Stimulated activated CD4-positive, alpha-beta T cell treated with anti-CD3 and anti-CD28 coated beads, Interleukin-1b, Interleukin-23, amount 100 ng/mL, for 24 hours (primary cell): ENCODE measurements at places on chromosomes 4 and X.

DNA sequence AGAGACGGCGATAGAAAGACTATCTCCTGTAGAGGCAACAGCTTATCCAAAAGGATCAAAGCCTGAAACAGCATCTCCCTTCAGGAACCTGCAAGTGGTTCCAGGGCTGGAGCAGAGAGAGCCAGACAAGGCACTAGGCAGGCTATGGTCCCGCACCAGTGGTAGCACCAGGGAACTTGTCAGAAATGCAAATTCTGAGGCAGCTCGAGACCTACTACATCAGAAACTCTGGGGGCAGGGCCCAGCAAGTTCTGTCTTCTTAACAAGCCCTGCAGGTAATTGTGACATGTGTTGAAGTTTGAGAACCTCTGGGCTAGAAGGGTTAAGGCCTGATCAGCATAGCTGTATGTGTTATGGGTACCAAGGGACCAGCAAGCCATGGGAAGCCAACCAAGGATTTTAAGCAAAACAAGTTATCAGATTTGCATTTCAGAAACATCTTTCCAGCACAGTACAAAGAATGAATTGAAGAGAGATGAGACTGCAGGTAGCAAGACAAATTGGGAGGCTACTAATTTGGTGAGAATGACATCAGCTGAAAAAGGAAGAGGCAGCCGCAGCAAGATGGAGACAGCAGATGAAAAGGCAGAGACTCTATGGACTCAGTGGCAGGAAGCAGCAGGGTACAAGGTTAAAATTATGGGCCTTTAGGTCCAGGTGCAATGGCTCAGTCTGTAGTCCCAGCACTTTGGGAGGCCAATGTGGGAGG lies 139.7 kb downstream of the TSPAN5 start:
- no peak for DNase-seq

DNA sequence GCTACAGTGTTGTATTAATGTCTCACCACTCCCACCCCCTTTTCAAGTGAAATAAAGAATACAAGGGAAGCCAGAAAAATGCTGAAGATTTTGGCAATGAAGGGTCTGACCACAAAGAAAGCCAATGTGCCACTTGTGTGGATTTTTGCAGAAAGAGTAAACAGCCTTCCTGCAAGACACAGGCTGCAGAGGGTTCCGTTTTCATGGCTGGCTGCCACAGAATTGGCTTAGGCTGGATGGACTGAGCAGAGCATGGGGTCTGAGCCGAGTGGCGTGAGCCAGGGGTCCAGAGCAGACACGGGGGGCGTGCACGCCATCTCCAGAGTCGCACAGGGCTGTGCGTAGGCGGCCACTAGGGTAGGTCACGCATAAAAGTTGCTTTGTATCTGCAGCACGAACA lies 69.2 kb downstream of the MTNR1A start:
- DNase-seq, result no peak

GRCh38 chr4:110287130-110287529 lies 88.7 kb upstream of the ELOVL6 start:
- no peak for DNase-seq

DNA sequence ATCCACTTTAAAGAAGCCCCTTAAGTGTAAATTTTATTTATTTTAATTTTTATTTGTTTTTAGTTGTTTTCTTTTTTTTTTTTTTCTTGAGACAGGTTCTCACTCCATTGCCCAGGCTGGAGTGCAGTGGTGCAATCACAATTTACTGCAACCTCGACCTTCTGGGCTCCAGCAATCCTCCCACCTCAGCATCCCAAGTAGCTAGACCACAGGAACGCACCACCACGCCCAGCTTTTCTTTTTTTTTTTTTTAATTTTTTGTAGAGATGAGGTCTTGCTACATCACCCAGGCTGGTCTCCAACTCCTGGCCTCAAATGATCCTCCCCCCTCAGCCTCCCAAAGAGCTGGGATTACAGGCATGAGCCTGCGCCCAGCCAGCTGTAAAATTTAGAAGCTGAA lies 6.0 kb downstream of the SAT1 start:
- no peak for DNase-seq

- DNase-seq, result no peak
These were observed 11.0 kb downstream of the NEIL3 start for GRCh38 chr4:177320721-177321120.

DNA sequence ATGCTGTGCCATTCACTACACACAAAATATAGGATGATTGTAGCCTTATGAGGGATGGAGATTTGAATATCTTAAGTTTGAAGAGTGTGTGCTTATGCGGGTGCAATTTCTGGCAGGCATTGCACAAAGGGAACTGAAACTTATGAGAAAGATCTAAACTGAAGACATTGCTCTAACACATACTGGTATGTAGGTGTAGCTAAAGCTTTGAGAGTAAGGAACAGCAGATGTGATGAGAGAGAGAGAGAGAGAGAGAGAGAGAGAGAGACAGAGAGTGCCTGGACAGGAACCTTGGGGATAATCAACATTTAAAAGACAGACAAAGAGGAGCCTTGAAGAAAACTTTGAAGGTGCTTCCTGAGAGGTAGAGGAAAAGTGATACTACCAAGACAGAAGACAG lies 379.7 kb downstream of the SPRY1 start:
- DNase-seq, result no peak

DNA sequence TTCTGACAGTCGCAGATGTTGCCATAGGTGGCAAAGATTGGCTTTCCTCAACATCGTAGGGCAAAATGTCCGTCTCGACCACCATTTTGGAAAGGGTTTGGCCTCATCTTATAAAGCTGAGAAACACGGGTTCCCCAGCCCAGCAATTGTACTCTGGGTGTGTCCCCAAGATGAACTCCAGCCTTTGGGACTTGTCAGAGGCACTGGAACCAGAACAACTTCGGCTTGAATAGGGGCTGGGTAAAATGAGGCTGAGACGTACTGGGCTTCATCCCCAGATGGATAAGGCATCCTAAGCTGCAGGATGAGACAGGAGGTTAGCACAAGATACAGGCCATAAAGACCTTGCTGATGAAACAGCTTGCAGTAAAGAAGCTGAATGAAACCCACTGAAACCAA lies 151.9 kb downstream of the CRLF2 start:
- no peak for DNase-seq

- no peak for DNase-seq
These were observed 7.4 kb upstream of the UBA1 start for GRCh38 chrX:47186096-47186740.

DNA sequence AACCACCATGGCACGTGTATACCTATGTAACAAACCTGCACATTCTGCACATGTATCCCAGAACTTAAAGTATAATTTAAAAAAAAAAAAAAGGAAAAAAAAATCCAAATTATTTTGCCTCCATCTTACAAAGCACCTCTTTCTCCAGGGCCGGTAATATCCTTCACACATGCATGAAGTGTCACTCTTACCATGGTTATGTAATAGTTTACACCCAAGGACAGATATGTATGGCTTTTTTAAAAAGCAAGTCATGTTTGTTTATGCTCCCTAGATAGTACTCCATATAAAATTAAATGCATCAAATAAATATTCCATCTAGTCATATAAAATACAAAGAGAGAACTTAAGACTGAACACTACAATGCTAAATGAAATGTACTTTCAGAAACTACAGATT lies 22.5 kb downstream of the CHIC2 start:
- no peak for DNase-seq

- DNase-seq, result no peak
These were observed 40.0 kb downstream of the C4orf51 start for GRCh38 chr4:145719752-145720624.

- DNase-seq, result no peak
These were observed 4.6 kb upstream of the H2BW1 start for GRCh38 chrX:104018126-104018525.

DNA sequence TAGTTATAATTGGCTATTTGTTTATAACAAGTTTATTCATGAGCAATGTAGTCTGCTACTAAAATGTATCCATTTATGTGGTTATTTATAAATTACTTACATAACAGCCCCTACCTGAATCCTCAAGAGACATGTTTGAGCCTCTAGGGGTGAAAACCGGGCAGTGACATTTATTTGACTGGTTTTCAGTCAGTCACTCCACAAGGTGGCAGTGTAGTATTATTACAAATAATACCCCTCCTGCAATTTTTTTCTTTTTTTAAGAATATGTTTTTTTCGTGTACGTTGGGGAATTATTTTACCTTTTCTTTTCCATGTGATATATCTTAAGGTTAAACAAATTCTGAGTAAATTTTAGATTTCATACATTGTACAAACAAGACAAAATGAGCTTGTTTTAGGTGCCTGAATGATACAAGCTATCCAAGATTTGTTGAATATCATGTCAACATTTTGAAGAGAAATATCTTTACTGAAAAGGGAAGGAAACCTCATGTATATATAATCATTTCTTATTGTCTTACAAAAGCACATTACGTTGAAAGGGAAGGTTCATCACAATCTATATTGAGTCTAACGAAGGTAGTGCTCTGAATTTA lies 598.7 kb upstream of the TECRL start:
- DNase-seq, result no peak

DNA sequence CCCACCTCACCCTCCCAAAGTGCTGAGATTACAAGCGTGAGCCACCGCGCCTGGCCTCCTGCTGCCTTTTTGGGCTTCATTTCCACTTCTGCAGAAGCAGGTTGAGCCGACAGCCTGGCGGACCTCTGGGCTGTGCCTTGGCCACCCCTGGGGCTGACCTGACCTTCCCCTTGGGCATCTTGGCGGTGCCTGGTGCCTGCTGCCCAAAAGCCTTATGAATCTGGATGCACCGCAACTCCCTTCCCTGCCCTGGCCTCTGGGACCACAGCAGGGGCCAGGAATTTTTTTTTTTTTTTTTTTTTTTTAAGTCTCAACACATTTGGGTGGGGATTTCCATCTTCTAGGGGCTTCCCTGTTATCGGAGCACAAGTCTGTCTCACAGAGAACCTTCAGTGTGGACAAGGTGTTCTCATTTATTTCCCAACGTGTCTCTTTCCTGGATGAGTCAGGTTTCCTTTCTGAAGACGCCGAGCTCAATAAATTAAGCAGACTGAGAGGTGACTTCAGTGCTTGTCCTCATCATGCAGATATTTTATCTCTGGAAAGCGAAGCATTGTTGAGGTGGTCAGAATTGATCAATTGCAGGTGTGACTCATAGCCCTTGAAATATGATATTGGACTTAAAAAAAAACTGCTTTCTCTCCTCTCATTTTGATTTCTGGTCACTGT lies 79.7 kb downstream of the SHROOM2 start:
- no peak for DNase-seq

GRCh38 chr4:113849771-113850170 lies 88.2 kb upstream of the CAMK2D start:
- DNase-seq, result no peak

DNA sequence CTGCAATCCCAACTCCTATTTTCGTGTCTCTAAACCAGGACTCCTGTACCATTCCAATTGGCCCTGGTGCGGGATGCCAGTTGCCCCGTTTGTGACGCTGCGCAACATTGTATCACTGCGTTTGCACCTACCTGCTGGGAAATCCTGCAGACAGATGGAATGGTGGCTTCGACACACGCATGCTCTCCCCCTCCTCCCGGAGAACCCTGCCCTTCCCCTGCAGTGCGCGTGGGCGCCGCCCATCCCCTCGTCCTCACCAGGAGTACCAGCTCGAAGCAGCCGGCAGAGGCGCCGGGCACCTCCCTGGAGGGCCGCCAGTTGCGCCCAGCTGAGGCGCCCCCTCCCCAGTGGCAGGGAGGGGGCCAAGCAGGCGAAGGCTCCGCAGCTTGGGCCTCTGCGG lies 1.4 kb downstream of the DGKK start:
- no peak for DNase-seq

- DNase-seq, result no peak
These were observed 186.6 kb downstream of the CPEB2 start for GRCh38 chr4:15188605-15189539.

- DNase-seq, result no peak
These were observed 55.2 kb downstream of the LCORL start for GRCh38 chr4:17966312-17966711.

GRCh38 chrX:39473812-39474211 lies 623.9 kb downstream of the BCOR start:
- DNase-seq, result no peak

- no peak for DNase-seq
These were observed 91.8 kb downstream of the MAB21L2 start for GRCh38 chr4:150673793-150674192.

DNA sequence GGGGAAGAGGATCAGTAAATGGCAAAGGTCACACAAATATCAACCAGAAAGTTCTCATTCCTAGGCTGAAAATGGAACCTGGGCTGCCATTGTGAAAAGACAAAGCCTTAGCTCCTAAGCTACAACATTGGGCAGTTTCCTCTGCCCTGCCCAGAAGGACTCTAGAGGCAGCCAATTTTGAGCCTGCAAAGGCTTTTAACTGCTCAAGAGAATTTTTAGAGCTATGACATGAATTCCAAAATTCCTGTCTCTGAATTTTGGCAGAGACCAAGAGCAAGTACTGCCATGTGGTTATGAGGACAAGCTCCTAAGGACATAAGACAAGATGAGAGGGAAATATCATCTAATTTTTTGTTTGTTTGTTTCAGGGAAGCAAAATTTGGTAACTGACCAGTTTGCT lies 29.6 kb upstream of the IGFBP7 start:
- no peak for DNase-seq

DNA sequence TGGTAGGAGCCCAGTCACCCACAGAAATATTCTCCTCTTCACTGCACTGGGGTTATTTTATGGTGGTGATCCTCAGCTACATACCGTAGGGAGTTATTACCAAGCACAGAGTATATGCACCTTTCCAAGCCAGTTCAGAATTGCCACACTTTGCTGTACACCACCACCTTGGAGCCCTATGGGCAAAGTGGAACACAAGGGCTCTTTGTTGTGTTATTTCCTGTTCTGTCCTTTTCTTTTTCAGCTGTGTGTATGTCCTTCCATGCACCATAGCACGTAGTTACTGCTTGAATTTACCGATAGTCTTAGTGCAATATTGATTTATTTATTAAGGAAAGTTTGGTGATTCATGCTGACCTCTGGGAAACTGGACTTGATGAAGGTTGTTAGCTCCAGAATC lies 8.3 kb downstream of the RNF128 start:
- DNase-seq, result no peak

GRCh38 chr4:15164571-15164970 lies 162.3 kb downstream of the CPEB2 start:
- no peak for DNase-seq

GRCh38 chrX:21798677-21799219 lies 40.7 kb upstream of the MBTPS2 start:
- no peak for DNase-seq

DNA sequence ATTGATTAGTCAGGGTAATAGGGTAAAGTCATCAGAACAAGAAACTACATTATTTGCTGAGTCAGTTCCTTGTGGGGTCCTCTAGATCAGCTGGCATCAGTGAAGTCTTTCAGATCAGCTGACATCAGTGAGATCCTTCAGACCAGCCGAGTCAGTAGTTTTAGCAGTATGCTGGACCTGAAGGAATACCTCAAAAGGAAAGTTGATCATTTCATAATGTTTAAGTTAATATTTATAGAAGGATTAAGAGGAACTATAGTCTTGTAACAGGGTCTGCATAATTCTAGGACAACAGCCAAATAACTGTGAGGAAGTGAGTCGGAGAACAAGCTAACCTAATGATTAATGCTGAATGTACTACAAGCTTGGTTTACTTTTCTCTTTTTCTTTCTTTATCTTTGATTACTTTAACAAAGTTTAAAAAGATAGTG lies 958 bp upstream of the UGT2B7 start:
- no peak for DNase-seq
